ENCODE measurements at places on chromosomes 3 and 15.

- DNase-seq: no peak
Observed at GRCh38 chr3:168292296-168292695, 196.6 kb upstream of the GOLIM4 start.

DNA sequence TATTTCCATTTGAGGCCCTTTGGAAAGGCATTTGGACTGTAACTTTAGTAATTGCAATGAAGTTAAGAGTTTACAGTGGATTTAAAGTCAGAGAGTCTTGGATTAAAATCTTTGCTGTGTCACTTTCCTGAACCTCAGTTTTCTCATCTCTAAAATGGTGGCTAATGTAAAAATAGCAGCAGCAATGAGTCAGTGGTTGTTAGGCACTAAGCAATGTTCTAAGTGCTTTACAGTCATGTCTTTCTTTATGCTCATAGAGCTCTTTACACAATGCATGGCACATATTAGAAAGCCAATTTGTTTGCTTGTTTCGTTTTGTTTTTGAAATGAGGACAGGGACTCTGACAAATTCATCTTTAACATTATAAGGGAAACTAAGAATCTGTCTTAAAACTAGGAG is 222.7 kb upstream of the DNAJC19 start:
- no peak for DNase-seq

GRCh38 chr3:106797461-106797860 is 579.8 kb upstream of the CCDC54 start:
- no peak for DNase-seq

DNA sequence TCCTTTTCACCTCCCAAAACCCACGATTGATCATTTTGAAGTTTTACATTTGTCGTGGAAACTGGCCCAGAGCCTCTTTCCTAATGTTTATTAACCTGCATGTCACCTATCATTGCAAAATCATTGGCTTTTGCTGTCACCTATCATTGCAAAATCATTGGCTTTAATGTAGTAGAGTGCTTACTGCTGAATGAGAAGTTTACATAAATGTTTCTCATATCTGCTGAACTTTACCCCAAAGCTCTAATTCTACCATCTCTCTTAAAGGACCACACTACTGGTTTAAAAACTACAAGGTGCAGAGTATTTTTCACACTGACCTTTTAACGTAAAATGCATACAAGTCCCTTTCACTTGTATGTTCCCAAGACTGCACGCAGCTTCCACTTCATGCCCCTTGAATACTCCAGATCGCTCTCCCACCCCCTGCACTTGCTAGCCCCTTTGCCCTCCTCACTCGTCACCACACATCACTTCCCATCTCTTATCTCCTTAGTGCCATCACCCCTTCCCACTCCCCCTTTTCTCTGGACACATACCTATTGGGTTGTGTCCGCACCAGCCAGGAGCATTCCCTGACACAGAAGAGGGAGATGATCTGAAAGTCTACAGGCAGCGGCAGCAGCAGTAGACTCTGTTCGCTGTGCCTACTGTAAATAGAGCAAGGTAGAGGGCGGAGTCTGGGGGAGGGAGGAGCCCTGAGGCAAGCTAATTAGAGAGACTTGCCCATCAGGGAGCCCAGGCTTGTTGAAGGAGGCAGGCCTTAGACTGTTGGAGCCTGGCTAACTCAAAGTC is 30.2 kb upstream of the ATOSA start:
- peak; percentile 53 for DNase-seq

DNA sequence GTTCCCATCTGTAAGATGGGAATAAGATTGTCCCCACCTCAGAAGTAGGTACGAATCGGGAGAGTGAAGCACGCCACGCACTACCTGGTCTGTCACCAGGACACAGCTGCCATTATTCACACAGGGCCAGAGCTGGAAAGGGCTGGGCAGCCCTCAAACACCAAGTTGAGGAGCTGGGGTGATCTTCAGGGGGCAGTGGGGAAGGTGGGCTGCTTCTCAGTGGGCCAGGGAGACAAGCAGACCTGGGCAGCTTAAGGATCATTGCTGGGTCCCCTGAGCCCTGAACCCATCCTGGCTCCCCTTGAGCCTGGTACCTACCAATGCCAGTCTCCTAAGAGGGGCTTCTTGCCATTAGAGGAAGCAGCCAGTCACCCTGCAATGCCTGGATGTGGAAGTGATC is 82.1 kb downstream of the SMAD6 start:
- no peak for DNase-seq

DNA sequence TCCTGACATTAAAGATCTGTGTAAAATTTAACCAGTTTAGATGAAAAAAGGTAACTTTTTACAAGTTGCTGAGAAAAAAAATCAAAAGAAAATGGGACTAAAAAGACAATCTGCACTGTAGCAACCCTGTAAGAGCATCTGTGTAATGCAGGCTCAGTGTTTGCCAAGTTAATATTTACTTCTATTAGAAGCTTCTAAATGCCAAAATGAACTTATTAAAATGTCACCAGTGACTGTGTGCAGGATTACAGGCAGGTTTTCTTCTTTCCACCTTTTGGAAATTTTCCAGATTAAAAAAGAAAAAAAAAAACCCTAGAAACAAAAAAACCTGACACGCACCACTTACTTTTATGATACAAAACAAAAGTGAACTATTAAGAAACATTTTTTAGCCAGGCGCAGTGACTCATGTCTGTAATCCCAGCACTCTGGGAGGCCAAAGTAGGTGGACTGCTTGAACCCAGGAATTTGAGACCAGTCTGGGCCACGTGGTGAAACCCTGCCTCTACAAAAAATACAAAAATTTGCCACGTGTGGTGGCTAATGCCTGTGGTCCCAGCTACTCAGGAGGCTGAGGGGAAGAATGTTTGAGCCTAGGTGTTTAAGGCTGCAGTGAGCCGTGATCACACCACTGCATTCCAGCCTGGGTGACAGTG is 87.2 kb downstream of the TJP1 start:
- no peak for DNase-seq

DNA sequence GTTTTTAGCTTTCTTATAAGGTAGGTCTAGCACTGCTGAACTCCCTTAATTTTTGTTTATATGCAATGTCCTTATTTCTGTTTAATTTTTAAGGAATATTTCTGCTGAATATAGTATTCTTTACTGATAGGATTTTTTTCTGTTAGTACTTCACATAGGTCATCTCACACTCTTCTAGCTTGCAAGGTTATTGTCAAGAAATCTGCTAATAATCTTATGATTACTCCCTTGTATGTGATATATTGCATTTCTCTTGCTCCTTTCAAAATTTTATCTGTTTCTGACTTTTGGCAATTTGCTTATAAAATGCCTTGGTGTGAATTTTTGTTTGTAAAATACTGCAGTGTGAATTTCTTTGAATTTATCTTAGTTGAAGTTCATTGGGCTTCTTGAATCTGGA is 298.4 kb downstream of the GAP43 start:
- no peak for DNase-seq

All from retina (tissue), 1 donor.